ENCODE measurements at places on chromosomes 2 and 18.

DNA sequence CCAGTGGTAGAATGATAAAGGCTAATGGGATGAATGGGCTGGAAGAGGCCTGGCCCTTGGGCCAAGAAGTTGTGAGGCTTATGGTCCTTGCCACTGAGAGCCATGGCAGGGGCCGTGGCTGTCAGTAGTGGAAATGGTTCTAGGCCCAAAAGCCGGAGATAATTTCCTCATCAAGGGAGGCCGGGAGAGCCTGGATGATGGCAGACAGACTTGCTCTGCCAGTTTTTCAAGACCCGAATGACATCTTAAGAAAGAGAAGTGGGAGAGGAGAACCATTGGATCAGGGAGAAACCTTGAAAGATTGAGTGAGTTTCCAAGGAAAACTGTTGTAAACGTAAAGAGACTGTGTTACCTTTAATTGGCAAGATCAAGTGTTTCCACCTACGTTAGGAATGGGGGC, 46.3 kb upstream of the VPS54 start:
- no peak for DNase-seq

GRCh38 chr2:241902357-241902991, 32.9 kb downstream of the RTP5 start:
- DNase-seq, result no peak

DNA sequence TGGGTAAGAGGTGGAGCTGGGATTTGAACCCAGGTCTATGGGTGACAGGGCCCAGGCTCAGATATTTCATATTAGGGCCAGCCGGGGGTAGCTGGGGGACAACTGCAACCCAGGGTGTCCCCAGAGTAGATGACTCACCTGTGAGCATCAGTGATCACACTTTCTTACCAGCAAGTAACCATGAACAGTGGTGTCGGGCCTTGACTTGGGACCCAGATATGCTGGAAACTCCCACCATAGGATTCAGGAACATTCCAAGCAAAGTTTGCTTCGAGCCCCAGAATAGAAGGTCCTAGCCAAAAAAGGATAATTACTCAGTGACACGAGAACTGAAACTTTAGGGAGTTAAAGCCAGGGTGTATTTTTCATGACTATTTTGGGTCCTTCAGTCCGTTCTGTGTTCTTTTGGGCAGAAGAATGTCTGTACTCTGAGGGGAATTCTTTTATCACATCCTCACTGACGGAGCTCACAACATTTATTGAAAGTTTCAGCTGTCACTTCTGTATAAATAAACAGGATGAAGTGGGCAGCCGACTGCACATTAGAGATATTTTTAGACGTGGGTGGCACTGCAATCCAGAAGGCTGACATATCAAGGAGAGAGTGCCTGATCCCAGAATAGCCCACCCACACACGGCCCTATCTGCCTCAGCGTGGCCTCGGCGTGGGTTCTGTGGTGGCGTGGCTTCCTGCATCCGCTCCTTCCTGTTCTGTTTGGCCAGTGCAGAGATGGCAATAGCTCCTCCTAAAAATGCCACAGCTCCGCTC, 45.6 kb downstream of the RAMP1 start:
- no peak for DNase-seq

DNA sequence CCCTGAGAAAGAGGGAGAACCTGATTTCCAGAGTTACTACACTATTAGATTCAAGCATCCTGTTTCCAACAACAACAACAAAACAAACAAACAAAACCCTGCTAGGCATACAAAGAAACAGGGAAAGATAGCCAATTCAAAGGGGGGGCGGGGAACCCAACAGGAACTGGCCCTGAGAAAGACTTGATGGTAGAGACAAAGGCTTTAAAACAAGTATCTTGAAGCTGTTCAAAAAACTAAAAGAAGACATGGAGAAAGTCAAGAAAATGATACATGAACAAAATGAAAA, 147.1 kb downstream of the THADA start:
- no peak for DNase-seq

DNA sequence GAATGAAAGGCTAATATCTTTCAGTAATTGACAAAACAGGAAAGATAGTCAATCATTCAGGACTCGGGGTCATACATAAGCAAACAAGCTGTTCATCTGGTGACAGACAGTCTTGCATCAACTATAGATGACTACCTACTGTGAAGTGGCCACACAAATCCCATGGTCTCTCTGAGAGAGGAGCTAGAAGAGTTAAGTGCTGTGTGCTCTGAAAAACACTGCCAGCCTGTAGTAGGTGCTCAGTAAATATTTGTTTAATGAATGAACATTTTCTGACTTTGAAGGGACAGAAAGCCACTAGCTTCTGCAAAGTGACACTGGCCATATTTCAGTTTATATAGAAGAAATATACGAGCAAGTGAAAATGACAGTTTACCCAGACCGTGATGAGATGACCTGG, 184.0 kb upstream of the CHAC2 start:
- DNase-seq, result no peak

DNA sequence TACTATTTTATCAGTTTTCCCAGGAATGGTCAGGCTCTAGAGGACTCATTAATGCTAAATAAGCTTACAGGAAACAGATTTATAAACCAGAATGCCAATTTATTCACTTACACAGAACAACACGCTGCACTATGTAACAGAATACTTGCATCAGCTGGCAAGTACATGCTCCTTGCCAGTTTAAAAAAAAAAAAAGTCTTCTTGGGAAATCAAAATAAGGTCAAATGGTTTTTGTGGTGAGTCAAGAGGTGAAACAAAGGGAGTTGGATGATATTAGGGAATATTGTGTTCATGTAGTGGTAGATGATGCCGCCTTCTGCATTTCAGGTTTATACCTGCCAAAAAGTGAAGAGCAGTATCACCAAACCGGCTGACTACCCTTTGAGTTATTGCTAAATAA, 1322.1 kb upstream of the ZEB2 start:
- DNase-seq, result no peak

GRCh38 chr2:125935559-125935958, 720.4 kb upstream of the GYPC start:
- DNase-seq, result no peak

- DNase-seq, result no peak
Measured at GRCh38 chr2:216406826-216407225, 5.5 kb upstream of the SMARCAL1 start.

GRCh38 chr2:95261602-95262001, 12.6 kb upstream of the PROM2 start:
- DNase-seq, result no peak

DNA sequence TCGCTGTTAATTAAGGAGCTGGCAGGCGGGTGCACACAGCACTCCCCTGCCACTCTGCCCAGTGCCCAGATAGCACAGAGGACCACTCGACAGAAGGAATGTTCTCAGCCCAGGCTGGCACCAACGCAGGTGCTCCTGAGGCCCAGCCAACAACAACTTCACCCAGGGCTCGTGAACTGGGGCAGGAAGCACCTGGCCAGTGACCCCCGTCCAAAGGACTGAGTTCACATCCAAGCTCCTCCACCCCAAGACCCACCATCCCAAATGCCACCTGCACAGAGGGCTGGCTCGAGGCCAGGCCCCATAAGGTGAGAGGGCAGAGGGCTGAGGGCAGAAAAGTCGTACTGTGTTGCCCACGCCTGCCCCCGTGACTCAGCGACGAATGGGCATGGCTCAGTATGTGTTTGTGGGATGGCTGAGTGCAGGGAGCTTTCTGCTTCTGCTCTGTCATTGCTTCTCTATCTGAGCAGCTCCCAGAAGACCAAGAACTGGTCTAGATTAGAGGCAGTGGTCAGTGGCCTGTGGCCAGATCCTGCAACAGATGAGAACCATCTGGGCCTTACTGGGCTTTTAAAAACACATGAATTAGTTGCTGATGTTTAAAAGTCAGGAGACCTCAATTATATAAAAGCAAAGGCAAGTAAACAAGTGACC, 68.4 kb downstream of the POLR1A start:
- DNase-seq, result no peak

DNA sequence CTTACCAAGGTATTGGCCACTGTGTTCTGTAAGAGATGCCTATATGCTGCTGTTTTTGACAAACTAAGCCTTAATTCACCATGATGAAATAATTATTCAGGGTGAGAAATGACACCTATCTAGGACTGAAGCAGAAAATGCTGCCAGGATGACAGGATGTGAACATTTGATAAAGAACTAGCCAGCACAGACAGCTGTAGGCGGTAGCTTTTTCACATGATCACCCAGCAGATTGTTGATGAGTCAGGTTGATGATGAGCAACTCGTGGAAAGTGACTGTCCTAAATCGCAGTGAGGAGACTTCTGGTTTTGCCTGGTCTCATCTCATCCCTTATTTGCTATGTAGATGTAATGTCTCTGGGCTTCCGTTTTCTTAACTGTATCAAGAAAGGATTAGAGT, 144.1 kb downstream of the PRPF40A start:
- DNase-seq, result no peak

DNA sequence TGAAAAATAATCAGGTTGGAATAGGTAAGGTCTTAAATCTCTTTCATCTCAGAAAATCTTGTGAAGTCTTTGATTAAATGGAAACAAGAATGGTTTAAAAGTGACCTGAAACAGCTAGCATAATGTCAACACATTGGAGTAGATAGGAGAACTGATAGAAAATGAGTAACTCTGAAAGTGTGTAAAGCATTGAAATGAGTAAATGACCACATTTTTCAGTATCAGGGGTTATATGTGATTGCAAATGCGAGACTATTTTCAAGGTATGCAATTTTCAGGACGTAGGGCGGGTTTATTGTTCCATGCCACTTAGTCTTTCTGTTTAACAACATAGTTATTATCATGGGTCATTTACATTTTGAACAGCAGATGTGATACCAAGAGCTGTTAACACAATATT, 1383.2 kb downstream of the LRP1B start:
- no peak for DNase-seq

GRCh38 chr18:8754995-8755960, 49.9 kb downstream of the MTCL1 start:
- no peak for DNase-seq

GRCh38 chr2:176934869-176935415, 277.7 kb upstream of the HNRNPA3 start:
- DNase-seq, result no peak

GRCh38 chr2:205461169-205461568, 221.1 kb upstream of the NRP2 start:
- DNase-seq, result no peak

DNA sequence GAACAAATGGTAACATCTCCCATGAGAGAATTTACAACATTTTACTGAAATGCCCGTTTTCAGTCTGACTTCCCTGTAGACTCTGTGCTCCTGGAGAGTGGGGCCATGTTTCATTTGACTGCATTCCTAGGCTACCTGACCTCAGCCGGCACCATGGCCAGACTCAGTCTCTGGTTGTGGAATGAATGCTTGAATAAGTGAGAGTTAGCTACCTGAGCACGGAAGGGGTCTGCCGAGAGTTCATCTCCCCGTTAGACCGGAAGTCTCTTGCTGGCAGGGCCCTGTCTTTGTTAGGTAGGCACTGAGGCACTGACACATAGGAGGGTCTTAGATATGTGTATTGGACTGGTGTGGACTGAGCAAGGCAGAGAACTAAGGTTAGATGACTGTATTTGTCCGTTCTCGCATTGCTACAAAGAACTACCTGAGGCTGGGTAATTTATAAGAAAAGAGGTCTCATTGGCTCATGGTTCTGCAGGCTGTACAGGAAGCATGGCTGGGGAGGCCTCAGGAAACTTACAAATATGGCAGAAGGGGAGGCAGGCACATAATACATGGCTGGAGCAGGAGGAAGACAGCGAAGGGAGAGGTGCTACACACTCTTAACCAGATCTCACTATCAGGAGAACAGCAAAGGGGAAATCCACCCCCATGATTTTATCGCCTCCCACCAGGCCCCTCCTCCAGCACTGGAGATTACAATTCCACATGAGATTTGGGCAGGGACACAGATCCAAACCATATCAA, 271.2 kb downstream of the GLI2 start:
- DNase-seq, result no peak

GRCh38 chr2:204850581-204850980, 305.3 kb downstream of the PARD3B start:
- DNase-seq, result no peak

DNA sequence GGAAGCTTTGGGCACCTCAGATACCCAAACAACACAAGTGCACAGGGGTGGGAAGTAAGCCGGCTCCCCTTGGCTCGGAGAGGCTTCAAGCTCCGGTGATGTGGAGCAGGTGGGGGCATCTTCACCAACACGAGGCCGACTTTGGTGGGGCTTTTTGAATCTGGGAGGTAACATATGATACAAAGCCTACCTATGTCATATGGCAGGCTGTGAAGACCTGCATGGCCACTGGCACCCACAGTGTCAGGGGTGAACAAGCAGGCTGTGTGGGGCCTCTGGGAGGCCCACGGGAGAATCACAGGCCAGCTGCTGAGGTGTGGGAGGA, 109.0 kb downstream of the EIPR1 start:
- no peak for DNase-seq

- no peak for DNase-seq
Measured at GRCh38 chr18:79577451-79578395, 101.9 kb upstream of the CTDP1 start.

GRCh38 chr2:128624956-128625355, 306.3 kb upstream of the HS6ST1 start:
- DNase-seq, result no peak

- DNase-seq, result no peak
Measured at GRCh38 chr18:39318462-39318861, 1752.9 kb upstream of the CELF4 start.

- no peak for DNase-seq
Measured at GRCh38 chr2:146451972-146452371, 1392.9 kb upstream of the ACVR2A start.

DNA sequence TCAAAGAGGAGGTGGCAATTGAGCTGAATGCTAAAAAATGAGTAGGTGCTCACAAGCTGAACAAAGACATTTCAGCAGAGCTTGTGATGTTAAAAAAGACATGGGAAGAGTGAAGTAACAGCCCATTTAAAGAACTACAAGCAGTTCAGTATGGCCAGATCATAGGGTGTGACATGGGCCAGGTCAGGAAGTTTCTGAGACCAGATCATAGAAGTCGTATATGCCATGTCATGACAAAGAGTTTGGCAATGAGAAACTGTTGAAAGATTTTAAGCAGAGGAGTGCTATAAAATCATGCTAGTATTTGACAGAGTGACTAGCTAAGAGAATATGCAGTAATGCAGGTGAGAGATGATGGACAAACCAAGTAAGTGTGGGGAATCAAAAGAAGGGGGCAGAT, 7.3 kb upstream of the PELI1 start:
- no peak for DNase-seq

- no peak for DNase-seq
Measured at GRCh38 chr18:14969500-14969899, 221.5 kb downstream of the ANKRD30B start.

- DNase-seq, result no peak
Measured at GRCh38 chr2:67008155-67008554, 389.0 kb upstream of the ETAA1 start.

- DNase-seq, result peak; percentile 9
Measured at GRCh38 chr2:176638167-176639015, 369.1 kb downstream of the MTX2 start.

- no peak for DNase-seq
Measured at GRCh38 chr2:127314193-127314988, 20.4 kb upstream of the ERCC3 start.
